ENCODE measurements at places on chromosomes 4 and X.

- DNase-seq = no peak
Observed at GRCh38 chr4:66704243-66704642, 841.1 kb downstream of the CENPC start.

- DNase-seq = no peak
Observed at GRCh38 chrX:14851526-14851925, 21.3 kb downstream of the FANCB start.

DNA sequence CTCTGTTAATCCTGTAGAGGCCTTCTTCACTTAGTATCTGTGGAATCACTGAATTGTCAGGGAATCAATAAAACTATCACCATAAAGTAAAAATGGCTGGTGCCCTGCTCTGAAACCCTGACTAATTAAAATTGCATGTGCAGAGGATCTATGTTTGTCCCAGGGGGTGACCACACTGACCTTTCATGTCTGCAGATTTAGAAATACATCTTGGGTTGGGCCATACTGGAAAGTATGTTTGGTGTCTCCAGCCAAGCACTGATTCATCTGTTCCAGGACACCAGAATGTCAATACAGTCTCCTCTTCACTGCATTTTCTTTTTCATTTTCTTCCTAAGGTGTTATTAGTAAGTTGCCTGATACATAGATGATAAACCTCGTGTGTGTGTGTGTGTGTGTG lies 490.9 kb upstream of the INTU start:
- DNase-seq = peak; percentile 91

DNA sequence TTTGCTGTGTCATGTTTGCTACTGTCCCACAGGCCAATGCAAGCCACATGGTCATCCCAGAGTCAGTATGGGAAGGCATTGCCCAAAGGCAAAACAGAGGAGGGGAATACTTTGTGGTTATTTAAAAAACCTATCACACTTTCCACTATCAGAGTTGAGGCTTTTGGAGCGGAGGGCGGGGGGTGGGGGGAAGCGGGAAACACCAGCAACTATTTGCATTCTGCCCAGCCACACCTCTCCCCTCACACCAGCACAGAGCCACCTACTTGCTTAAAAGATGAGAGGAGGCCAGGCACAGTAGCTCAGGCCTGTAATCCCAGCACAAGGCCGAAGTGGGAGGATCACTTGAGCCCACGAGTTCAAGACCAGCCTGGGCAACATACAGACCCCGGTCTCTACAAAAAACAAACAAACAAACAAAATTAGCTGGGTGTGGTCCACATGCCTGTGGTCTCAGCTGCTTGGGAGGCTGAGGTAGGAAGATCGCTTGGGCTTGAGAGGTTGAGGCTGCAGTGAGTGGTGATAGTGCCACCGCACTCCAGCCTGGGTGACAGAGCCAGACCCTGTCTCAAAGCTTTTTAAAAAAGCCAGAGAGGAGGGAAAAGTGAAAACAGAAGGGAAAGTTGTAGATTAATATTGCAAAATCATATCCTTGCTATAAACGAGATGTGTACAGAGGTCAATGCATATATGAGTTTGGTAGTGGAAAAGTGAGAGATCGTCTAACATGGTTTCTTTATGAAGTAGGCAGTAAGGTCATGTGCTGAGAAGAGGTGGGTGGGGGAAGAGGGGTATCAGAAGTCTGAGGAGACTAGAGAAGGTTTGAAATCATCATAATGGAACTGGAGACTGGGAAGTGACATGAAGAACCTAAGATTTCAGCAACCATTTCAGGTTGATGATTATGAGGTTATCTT lies 1.9 kb upstream of the CHST7 start:
- DNase-seq = no peak

DNA sequence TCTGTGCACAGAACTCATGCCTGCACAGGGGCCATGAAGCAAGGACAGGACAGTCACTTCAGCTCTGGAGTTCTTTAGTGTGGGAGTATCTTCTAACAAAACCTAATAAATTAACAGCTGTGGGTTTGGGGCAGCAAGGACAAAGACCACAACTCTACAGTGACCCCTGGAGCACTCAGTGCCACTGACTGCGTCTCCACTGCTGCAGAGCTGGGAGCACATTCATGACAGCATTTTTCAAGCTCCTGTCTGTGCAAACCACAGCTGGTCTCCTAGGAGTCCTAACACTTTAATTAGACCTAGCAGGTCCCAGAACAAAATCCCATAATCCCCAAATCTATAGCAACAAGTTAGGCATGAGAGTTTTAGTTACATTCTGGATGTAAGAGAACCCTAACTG lies 76.5 kb downstream of the RTL9 start:
- no peak for DNase-seq

DNA sequence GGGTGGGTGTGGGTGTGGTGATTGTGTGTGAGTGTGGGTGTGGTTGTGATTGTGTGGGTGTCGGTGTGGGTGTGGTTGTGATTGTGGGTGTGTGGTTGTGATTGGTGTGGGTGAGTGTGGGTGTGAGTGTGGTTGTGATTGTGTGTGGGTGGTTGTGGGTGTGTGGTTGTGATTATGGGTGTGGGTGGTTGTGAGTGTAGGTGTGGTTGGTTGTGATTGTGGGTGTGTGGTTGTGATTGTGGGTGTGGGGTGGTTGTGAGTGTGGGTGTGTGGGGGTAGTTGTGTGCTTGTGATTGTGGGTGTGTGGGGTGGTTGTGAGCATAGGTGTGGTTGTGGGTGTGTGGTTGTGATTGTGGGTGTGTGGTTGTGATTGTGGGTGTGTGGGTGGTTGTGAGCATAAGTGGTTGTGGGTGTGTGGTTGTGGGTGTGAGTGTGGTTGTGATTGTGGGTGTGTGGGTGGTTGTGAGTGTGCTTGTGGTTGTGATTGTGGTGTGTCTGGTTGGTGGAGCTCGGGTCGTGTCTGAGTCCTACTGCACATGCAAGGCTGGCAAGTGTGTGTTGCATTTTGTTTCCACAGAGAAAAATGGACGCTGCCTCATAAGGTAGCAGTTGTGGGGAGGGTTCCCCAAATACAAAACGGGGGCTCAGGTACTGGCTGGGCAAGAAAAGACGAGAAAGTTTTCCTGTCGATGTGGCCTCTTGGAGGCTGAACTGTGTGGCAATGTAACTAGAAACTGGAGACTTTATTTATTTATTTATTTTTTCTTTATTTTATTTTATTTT lies 116.7 kb downstream of the UBE2K start:
- DNase-seq = peak; percentile 23

DNA sequence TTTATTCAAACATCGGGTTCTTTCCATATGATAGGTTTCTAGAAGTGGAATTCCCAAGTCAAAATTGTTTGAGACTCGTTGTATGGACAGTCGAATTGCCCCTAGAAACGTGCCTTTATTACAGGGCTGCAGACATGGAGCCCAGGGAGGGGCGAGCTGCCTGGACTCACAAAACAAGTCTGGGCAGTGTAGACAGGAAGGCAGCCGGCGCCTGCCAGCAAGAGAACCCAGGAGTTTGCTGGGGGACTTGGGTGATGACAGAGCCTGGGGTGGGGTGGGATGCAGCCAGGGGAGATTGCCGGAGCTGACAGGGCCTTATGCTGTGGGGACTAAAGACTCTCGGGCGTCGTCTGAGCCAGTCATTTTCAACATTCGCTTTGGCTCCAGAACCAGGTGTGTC lies 107.4 kb upstream of the MSX1 start:
- DNase-seq = no peak

- no peak for DNase-seq
Observed at GRCh38 chr4:141039156-141039555, 94.1 kb downstream of the RNF150 start.

- DNase-seq = peak; percentile 36
Observed at GRCh38 chr4:151322570-151322969, 2.8 kb downstream of the SH3D19 start.

DNA sequence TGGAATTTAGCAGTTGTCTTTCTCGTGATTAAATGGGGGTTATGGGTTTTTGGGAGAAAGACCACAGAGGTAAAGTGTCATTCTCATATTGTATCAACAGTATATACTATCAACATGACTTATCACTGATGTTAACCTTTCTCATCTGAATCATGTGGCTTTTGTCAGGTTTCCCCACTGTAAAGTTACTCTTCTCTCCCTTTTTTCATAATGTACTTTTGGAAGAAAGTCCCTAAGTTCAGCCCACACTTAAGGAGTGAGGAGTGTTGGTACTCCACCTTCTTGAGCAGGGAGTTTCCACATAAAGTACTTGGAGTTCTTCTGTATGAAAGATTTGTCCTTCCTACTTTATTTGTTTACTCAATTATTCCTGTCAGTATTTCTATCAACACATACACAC lies 169.9 kb downstream of the ZNF330 start:
- no peak for DNase-seq

GRCh38 chr4:42843694-42844093 lies 48.8 kb upstream of the GRXCR1 start:
- no peak for DNase-seq

DNA sequence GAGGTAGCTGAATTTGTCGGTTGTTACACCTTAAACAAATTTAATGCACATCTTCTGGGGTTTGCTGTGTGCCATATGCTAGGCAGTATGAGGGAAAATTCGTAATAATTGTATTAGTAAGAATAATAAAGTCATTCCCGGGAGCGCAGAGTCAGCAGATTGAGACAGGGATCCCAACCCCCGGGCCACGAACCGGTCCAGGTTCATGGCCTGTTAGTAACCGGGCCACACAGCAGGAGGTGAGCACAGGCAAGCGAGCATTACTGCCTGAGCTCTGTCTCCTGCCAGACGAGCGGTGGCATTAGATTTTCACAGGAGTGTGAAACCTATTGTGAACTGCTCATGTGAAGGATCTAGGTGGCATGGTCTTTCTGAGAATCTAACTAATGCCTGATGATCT lies 114.9 kb downstream of the PCDH7 start:
- DNase-seq = no peak

DNA sequence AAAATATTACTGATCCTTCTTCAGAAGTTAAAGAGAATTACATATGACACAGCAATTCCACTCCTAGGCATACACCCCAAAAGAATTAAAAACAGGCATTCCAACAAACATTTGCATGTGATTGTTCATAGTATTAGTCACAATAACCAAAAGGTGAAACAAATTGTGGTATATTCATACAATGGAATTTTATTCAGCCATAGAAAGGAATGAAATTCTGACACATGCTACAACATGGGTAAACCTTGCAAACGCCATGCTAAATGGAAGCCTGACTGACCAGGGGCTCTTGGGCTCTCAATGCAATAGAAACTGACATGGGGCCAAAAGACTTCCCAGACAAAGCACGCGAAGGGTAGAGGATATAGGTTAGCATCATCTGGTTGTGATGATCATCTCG lies 62.1 kb upstream of the S100G start:
- no peak for DNase-seq

DNA sequence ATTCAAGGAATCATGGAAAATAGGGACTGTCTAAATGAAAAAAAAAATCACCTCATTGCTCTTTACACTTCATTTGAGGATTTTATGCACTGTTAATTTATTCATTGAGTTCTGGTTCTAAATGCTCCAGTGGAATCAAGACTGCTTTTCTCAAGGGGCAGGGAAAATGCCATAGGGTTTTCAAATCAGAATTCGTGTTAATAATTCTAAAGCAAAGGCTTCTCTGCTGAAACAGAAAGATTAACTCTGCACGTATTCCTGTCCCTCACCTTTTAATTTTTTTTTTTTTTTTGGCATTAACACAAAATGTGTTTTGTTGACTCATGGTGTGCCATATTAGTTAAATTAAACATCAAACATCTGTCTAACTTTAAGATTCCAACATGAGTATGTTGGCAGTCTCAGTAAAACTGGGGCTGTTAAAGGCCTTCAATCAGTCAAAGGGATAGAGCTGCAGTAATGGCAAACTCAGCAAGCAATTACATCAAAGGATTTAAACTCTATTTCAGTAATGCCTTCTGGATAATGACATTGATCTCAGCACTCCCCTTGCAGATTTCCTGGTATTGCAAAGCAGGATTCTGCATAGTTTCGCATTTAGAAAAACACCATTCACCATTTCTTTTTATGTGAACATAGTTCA lies 878.1 kb downstream of the RAPGEF2 start:
- no peak for DNase-seq

DNA sequence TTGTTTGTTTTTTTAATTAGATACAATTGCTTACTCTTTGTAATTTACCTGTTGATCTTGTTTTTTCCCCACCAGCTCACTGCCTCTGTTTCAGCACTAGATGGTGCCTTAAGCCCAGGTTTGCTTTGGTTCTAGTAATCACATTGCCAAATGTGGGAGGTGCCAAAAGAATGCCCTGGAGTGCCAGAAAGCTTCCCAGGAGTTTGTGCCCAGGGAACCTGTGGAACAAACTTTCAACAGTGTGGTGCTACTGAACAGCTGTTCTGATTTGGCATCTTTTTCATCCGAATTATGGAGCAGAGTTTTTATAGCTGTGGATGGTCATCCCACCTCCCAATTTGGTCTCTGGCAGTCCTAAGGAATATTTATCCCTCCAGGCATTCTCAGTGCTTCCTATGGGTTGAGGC lies 1000.7 kb downstream of the STIM2 start:
- peak; percentile 0 for DNase-seq
